Fibroblast of skin of scalp (primary cell): ENCODE measurements at places on chromosomes 12 and 14.
A peak's percentile ranks its signal among the peaks of the same experiment; 100 is the strongest.

DNA sequence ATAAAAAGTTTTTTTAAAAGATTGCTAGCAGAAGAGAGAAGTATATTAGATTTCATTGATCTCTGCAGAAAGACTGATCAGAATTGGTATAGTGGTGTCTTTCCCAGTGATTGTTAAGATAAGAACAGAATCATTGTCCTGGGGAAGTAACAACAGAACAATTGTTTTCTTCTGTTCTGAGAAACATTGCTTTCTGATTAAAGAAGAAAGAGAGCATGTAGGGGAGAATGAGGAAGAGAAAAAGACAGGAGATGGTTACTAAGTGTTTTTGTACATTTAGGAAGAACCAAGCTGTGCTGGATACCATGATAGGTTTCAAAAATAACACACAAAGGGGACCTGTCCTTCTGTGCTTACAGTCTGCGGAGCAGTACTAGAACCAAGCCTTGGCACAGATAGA lies 5.0 kb downstream of the USP30 start:
- no peak for DNase-seq

- peak; percentile 63 for DNase-seq
Measured at GRCh38 chr14:95185033-95185766, 27.9 kb upstream of the DICER1 start.

DNA sequence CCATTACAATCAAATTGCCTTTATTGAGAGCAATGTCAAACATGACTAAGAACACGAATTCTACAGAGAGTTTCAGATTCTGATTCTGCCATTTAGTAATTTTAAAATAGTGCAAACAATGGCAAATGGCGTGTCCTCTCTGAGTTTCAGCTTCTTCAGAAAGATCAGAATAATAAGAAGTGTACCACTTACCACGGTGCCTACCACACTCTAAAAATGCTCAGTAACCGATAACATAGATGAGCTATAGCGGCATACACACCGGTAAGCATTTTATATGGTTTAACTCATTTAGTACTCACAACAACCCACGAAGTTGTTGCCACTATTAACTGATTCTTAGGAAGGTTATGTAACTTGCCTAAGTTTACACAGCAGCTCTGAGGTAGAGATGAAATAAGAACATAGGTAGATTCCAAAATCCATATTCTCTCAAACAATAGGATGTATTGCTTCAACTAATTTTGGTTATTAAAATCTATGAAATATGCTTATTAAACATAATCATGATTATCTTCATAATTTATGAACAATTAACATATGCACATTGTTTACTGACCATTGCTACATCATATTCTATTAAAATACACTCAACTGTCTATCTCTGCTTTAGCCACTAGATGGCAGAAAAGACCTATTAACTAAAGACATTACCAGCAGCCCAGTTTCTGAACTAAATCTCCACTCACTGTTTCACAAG lies 38.3 kb downstream of the SLC6A15 start:
- DNase-seq: peak; percentile 56

DNA sequence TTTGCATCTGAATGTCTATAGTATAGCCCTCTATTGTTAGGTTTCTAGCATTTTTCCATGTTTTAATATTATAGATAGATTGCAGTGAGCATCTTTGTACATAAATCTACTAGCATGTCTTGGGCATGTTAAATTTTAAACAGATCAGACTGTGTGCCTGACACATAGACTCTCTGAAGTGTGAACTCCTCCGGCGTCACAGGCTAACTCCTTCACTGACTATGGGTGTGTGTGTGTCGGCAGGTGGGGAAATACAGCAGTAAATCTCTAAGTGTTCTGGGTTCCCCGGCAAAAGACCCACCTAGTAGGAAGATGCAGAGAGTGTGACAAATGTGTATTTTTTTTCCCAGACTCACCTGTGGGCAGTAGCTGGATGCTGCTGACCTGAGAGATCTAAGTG lies 2.3 kb downstream of the VWF start:
- DNase-seq: no peak
